T-helper 1 cell (primary cell): ENCODE measurements at places on chromosomes 16 and 17.

DNA sequence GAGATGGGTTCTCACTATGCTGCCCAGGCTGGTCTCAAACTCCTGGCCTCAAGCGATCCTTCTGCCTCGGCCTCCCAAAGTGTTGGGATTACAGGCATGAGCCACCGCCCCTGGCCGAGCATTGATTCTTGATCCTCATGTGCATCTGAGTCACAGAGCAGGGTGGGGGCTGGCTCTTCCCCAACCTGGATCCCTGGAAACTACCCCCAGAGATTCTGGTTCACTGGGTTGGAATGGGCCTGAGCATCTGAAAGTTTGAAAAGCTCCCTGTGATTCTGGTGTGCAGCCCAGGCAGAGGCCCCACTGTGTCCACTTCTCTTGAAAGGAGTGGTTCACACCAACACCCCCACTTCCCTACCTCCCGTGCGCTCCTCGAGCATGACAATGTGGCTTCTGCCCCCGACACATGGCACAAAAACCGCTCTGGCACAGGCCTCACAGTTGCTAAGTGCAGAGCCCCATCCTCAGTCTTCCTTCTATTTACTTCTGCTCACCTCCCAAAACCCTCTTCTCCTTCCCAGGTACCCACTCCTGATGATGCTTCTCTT, 4.6 kb downstream of the QPRT start:
- no peak for DNase-seq

DNA sequence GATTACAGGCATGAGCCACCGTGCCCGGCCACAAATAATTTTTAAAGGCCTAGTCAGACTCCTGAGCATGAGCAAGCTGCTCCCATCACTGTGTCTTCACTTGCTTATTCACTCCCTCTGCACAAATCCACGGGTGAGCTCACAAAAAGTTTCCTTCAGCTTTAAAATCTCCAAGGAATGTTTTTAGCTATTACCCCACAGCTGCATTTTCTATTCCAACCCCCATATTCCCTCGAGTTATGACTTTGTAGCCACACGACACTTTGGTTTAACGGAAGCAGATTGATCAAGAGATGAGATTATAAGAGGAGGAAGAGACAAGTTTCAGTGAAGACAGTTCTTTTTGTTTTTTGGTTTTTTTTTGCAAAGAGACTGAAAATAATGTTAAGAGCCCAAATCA, 49.1 kb upstream of the SLC25A19 start:
- no peak for DNase-seq

DNA sequence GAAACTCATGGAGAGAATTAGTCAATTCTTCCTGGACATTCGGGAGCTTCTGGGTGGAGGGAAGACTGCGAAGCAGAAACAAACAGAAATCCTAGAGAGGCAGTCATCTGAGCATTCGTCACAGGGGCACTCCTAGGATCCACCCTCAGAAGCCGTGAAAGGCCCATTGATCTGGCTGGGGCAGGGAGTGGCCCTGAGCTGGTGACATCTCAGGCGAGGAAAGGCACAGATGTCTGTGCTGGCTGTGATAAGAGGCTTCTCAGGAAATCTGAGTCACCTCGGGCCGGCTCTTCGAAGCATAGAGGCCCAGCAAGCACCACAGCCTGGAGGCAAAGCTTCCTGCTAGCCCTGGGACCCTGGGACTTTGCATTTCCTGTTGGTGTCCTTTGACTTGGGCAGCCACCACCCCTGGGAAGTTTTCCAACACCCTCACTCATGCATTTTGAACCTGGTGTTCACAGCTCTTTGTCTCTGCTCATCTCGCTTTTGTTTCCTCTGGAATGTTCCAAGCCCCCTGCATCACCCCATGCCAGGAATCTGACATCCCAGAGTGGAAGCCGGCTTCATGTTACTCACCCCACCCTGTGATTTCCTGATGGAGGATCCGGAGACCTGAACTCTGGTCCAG, 23.3 kb upstream of the CDRT4 start:
- no peak for DNase-seq

DNA sequence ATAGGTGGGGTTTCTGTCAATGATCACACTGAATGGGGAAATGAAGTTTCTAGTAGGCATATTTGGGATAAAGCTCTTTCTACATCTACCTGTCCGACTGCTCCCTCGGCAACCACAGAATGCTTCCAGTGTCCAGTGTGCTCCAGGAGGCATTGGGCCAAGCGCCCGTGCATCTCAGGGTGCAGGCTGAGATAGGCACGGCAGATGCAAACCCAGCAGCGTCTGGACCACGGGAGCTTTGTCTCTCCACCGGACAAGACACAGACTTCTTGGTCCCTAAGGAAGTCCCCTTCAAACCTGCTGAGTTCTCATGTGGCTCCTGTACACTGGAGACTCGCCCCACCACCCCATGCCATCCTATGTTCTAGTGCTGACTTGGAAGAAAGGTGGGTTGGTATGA, 202.8 kb downstream of the RPTOR start:
- no peak for DNase-seq

- no peak for DNase-seq
Observed at GRCh38 chr16:56493126-56493525, 26.7 kb downstream of the BBS2 start.

- no peak for DNase-seq
Observed at GRCh38 chr17:21680366-21680765, 12.0 kb upstream of the KCNJ18 start.

GRCh38 chr17:69972251-69972650, 102.8 kb upstream of the KCNJ16 start:
- no peak for DNase-seq

DNA sequence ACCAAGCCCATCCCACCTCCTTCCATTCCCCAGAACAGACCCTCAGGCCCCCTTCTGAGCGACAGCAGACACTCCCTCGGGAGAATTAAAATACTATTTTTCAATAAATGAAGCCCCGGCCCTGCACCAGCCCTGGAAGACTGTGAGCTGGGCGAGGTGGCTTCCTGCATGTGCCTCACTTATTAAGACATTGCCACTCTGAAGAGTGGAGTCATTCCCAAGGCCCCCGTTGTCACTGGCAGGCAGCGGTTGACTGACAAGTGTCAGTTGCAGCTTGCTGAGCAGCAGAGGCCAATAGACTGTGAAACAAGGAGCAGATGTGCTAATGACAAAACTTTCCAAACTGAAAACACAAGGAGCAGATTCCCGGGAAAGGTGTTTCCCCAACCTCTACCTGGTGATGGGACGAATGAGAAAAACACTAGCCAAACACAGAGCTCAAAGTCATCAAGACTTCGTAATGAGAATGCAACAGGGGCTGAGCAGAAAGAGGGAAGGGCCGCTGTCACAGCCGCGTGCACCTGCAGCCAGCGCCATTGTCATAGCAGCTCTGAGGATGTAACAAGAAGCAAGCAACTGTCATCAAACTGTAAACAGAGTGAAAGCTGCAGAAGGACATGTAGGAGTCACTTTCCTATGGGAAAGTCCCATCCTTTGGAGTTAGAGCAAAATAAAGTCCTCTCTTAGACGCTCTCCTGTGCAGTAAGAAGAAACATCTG, 232.1 kb downstream of the C16orf78 start:
- DNase-seq, result no peak

- DNase-seq, result no peak
Observed at GRCh38 chr16:15606518-15607220, 36.3 kb downstream of the MARF1 start.

DNA sequence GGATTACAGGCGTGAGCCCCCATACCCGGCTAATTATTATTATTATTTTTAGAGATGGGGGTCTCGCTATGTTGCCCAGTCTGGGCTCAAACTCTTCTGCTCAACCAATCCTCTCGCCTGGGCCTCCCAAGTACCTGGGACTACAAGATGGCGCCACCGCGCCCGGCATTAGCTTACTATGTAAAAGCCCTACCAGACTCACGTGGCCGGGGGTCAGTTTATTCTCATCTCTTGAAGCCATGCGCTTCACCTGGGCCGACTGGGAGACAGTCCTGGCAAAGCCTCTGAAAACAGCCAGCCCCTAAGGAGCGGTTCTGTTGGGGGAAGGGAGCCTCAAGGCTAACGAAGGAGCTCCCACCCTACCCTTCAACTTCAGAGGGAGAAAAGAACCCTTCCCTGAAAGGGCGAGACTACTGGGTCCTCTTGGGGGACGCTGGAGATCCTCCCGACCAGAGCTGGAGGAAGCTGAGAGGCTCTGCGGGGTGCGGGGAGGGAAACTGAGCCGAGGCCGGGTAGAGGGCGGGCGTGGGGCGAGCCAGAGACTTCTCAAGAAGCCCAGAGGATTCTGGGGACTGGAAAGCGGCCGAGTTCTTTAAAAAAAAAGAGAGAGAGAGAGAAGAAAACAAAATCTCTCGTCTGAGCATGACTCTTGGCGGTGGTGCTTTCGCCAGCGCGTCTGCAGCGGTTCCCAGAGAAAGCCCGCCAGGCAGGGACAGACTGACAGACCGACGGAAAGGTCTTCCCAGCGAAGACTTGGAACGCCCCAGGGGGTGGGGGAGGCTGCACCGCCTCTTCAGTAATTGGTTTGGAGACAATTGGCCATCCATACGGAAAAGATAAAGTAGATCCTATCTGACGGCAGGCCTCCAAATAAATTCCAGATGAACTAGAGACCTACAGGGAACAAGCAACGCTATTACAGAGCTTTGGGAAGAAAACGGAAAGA, 5.6 kb upstream of the TUBG2 start:
- DNase-seq, result no peak

DNA sequence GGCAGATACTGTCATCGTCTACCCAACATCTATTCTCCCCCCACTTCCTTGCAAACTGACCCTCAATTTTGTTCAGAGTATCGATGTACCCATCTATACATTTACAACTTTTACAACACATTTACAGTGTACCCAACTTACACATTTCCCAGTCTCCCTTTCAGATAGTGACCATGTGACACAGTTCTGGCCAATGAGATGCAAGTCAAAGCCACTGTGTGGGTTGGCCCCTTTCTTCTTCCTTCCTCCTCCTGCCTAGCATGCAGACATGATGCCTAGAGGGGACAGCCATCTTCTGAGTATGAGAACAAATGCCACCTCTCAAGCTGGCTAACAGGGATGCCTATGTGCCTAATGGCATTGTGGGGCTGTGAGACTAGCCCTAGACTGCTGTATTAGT, 11.3 kb upstream of the NFAT5 start:
- DNase-seq, result no peak

DNA sequence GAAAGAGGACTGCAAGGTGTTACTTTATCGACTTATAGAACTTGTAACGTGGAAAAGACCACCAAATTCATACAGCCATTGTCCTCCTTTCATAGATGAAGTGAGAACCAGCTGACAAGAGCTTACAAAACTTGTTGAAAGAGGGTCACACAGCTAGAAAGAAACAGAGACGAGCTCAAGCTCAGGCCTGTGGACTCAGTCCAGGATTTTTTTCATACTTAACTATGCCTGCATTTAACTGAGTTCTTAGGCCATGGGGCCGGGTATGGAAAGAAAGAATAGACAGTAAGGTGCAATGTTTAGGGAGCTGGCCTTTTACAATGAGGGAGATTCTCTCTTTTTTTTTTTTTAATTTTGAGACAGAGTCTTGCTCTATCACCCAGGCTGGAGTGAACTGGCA, 106.1 kb downstream of the ADAMTS18 start:
- DNase-seq, result no peak

GRCh38 chr16:66569827-66570405, 3.7 kb downstream of the CMTM1 start:
- no peak for DNase-seq

GRCh38 chr17:32517982-32518381, 31.2 kb downstream of the CDK5R1 start:
- no peak for DNase-seq

DNA sequence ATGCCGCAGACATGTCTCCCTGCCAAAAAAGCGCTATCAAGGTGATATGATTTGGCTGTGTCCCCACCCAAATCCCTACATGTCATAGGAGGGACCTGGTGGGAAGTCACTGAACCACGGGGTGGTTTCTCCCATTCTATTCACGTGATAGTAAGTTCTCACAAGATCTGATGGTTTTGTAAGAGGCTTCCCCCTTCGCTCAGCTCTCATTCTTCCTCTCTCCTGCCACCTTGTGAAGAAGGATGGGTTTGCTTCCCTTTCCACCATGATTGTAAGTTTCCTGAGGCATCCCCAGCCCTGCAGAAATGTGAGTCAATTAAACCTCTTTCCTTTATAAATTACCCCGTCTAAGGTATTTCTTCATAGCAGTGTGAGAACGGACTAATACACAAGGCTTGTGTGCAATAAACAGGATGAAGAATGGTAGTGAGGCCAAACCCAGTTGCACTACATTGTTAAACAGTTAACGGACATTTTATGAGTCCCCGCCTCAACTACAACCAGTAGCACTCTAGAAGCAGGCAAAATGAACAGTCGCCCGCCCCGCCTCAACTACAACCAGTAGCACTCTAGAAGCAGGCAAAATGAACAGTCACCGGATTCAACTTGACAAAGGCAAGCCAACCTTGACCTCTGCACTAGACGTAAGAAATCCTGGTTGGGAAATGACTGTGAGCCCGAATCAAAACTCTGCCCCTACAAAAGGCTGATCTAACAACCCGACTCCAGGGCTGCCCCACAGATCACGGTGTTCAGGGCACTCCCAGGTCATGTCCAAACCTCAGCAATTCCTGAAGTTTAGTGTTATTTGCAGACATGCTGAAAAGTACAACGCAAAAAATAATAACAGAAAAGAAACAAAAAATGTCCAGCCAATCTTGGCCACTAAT, 26.3 kb downstream of the VPS53 start:
- DNase-seq, result no peak

- no peak for DNase-seq
Observed at GRCh38 chr16:8961811-8962390, 1.8 kb downstream of the USP7 start.

GRCh38 chr17:76398523-76399174, 14.2 kb downstream of the SPHK1 start:
- DNase-seq, result no peak

- DNase-seq, result peak; percentile 58
Observed at GRCh38 chr16:81626181-81626674, 152.9 kb upstream of the PLCG2 start.

DNA sequence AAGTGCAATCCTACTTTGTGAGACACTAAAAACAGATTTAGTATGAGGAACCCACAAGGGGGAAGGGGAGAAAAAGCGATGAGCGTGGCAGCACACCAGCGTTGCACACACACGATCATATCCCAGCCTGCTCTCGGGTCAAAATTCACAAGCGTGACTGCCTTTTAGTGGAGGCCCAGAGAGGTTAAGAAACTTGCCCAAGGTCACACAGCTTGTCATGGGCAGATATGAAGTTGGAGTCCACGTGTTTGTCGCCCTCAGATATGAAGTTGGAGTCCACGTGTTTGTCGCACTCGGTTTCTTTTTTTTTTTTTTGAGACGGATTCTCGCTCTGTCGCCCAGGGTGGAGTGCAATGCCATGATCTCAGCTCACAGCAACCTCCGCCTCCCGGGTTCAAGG, 58.3 kb downstream of the TIMM22 start:
- no peak for DNase-seq

GRCh38 chr16:35746963-35747657, 2287.7 kb downstream of the TP53TG3F start:
- no peak for DNase-seq

DNA sequence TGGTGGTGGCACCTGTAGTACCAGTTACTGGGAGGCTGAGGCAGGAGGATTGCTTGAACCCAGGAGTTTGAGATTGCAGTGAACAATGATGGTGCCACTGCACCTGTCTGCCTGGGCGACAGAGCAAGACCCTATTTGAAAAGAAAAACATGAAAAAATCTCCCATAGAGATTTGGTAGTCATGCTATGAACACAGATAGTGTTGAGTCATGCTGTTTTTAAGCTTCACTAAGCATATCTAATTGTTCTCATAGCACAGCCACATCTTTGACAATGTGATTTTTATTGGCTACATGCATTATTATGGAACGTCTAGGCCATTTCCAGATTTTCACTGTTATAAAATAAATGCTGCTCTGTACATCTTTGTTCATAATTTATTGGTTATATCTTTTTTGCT, 6.0 kb downstream of the IL34 start:
- DNase-seq, result no peak
